ENCODE measurements at places on chromosomes 3 and 15.

GRCh38 chr3:187015903-187016638, 85.7 kb downstream of the ST6GAL1 start:
- no peak for DNase-seq

DNA sequence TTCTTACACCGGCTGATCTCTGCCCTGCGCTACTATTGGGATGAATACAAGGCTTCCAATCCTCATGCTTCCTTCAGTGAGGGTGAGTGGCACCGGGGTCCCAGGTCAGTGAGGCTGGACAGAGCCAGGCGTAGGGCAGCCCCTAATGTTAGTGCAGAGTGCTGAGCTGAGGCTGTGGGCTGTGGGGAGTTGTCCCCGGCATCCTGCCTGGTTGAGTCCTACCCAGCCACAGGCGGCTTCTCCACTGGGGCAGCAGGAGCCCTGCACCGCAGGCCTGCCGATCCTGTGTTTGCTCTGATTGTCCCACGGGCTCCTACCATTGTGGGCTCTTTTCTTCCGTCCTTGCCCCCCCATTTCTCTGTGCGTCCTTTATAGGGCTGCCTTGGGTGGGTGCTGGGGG, 13.3 kb downstream of the RNF123 start:
- no peak for DNase-seq

DNA sequence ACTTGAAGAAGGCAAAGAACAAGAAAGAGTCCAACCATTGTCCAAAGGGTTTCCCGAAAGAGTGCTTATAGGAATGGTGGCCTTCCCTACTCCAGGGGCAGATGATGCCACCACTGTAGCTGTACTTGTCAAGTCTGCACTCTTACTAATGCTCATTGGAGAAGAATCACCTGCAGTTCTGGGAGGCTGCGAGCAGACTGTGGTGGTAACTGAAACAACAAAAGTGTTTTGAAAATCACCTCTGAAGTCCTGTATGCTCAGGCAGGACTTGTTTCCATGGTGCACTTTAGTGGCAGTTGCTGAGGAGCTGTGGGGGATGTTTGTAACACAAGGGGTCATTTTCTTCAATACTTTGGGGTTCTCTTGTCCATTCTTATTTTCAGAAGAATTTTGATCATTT, 36.0 kb downstream of the USF3 start:
- DNase-seq: no peak

GRCh38 chr3:63089007-63089750, 188.9 kb upstream of the SYNPR start:
- DNase-seq: no peak

GRCh38 chr3:140433431-140433830, 244.4 kb upstream of the TRIM42 start:
- DNase-seq: no peak

- no peak for DNase-seq
Measured at GRCh38 chr15:100201376-100202280, 140.1 kb downstream of the ADAMTS17 start.

- no peak for DNase-seq
Measured at GRCh38 chr15:57651445-57651844, 55.1 kb upstream of the POLR2M start.

- DNase-seq: no peak
Measured at GRCh38 chr3:10224794-10225665, 23.2 kb upstream of the TATDN2 start.

- no peak for DNase-seq
Measured at GRCh38 chr15:32870240-32871033, 152.6 kb downstream of the GREM1 start.

- no peak for DNase-seq
Measured at GRCh38 chr15:74460298-74460697, 662 bp downstream of the UBL7 start.

GRCh38 chr3:148540266-148540665, 157.4 kb upstream of the AGTR1 start:
- DNase-seq: no peak

GRCh38 chr15:96470681-96471310, 140.3 kb downstream of the NR2F2 start:
- DNase-seq: no peak

- DNase-seq: no peak
Measured at GRCh38 chr15:101558221-101558941, 68.9 kb upstream of the PCSK6 start.

DNA sequence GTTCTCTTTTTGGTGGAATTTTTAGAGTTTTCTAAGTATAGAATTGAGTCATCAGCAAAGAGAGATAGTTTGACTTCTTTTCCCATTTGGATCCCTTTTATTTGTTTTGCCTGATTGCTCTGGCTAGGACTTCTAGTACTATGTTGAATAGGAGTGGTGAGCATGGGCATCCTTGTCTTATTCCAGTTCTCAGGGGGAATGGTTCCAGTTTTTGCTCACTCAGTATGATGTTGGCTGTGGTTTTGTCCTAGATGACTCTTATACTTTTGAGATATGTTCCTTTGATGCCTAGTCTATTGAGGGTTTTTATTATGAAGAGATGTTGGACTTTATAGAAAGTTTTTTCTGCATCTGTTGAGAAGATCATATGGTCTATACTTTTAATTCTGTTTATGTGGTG, 72.5 kb downstream of the TNFAIP8L3 start:
- DNase-seq: no peak

DNA sequence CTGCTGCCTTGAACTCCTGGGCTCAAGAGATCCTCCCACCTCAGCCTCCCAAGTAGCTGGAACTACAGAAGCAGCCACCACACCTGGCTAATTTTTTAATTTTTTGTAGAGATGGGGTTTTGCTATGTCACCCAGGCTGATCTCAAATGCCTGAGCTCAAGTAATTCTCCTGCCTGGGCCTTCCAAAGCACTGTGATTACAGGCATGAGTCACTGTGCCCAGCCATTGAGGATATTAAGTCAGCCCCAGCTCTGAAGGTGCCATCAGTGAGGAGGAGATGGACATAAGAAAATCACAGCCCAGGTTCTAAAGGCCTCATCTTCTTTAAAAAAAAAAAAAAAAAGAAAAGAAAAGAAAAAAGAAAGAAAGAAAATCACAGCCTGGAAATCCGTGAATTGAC, 26.6 kb upstream of the PSTPIP1 start:
- no peak for DNase-seq

DNA sequence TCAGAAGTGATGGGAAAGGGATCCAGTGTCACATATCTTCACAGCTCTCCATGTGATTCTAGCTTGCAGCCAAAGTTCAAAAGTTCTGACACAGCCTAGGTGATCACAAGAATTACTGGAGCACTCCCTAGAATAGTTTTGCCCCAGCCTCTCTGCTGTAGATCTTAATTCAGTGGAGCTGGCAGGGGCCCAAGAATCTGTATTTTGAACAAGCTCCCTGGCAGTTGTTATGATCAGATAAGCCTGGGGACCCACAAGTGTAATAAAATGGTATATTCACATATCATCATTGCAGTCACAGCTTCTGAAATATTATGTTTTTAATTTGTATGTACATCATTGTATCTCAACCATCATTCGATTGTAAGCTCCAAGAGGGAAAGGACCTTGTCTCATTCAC, 62.3 kb downstream of the NOX5 start:
- no peak for DNase-seq

DNA sequence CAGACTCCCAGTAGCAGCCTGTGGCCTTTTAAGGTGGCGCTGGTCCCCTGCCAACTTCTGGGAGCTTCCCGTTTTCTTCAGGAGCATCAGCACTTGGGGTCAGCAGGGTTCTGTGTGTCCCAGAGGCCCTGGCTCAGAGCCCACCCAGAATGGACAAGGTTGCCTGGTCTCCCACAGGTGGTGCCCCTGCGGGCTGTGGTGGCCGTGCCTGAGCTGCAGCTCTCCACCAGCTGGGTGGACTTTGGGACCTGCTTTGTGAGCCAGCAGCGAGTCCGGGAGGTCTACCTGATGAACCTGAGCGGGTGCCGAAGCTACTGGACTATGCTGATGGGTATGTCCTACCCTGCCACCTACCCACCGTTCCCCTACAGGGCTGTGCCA, 15.5 kb downstream of the ACAA1 start:
- DNase-seq: no peak

GRCh38 chr3:164418414-164418813, 659.9 kb downstream of the SI start:
- DNase-seq: no peak

GRCh38 chr3:129291236-129291886, 12.7 kb downstream of the HMCES start:
- DNase-seq: no peak
